Stimulated activated CD4-positive, alpha-beta T cell treated with anti-CD3 and anti-CD28 coated beads, TNF-alpha, amount 100 ng/mL, for 1 hour (primary cell): ENCODE measurements at places on chromosomes 5 and 9.
A peak's percentile ranks its signal among the peaks of the same experiment; 100 is the strongest.

- no peak for DNase-seq
Observed at GRCh38 chr9:122193651-122194050, 33.9 kb downstream of the MORN5 start.

DNA sequence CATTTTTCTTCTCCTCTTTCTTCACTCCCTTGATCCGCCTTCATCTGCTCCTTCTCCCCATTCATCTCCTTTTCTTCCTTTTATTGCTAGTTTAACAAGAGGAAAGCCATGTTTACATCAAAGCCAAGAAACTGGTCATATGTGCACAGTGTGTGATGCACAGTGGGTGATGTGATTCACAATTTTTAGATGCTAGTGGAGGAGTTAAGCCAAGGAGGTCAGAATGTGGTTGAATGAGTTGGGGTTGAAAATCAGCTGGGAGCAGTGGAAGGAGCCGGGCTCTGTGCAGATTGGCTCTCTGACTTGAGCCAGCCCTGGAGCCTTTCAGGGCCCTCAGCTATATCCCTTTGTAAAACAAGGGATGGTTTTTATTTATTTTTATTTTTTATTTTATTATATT is 7.3 kb downstream of the ACER2 start:
- DNase-seq = no peak

DNA sequence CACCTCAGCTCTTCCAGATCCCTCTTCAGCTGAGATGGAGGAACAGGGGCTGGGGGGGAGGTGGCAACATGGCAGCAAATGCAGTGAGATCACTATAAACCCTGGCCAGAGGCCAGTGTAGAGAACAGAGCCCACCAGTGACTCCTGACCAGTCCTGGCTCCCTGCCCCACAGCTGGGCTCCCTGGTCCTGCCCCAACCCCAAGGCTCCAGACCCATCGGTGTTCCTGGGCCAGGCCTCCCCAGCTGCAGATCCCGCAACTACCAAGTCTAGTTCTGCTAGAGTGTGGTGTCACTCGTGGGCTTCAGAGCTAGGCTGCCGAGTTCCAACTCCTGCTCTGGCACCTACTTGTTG is 16.8 kb downstream of the AKNA start:
- no peak for DNase-seq

DNA sequence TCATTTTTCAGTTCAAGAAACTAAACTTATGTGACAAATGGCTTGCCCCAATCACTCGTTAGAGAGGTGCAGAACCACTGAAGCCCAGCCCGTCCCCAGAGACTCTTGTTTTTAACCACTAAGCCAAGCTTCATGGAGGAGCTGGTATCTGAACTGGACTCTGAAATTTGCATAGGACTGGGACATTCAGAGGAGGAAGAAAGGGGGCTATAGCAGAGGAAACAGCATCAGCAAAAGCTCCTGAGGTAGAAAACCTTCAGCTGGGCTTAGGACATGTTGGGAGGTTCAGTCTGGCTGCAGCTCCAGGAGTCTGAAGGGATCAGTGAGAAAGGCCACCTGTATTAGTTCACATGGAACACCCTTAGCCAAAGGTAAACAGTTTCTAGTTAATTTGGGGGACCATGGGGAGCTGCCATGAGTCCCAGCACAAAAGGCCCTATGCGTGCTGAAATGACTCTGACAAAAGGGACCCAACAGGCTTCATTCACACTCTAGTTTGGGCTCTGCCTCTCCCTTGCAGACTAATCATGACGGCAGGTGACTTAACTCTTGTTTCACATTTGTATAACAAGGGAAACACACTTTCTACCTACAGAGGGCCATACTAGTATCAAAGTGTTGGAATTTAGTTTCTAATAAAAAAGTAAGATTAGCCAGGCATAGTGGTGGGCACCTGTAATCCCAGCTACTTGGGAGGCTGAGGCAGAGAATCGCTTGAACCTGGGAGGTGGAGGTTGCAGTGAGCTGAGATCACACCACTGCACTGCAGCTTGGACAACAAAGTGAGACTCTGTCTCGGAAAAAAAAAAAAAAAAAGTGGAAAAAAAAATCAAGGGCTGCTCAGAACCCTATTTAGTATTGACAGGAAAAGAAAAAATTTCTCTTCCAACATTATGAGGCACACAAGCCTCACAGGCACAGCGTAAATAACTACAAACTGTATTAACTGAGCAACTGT is 10.2 kb downstream of the FBXO10 start:
- no peak for DNase-seq

GRCh38 chr5:169628892-169629291 is 8.2 kb upstream of the DOCK2 start:
- no peak for DNase-seq

DNA sequence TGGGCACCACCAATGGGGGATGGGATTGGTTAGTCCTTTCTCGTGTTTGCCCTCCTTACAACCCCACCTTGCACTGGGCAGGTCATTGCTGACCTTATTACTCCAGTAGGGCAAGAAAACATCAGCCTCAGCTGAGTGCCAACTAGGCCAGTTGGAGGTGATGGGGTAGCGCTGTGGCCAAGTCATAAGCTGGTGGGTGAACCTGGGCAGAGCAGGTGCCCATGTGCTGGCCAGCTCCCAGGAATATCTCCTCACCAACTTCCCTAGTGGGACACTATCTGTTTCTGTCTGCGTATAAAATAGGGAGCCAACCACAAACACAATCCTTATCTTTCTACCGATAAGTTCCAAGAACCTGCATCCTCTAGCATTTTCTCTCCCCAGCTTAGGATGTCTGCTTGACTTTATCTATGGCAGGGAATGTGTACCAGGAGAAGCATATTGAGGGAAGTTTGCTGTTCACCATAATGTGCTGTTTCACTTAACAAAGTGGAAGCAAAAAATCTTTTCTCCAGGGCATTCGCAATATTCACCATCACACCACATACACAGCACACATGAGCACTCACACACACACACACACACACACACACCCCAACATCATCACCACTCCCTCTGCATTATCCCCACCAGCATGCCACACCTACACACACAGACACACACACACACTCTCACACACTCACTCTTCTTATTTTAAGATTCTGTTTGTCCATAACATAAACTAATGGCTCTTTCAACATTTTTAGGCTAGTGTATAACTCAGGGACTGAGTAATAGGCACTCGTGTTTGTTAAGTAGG is 390.0 kb downstream of the ENC1 start:
- no peak for DNase-seq

DNA sequence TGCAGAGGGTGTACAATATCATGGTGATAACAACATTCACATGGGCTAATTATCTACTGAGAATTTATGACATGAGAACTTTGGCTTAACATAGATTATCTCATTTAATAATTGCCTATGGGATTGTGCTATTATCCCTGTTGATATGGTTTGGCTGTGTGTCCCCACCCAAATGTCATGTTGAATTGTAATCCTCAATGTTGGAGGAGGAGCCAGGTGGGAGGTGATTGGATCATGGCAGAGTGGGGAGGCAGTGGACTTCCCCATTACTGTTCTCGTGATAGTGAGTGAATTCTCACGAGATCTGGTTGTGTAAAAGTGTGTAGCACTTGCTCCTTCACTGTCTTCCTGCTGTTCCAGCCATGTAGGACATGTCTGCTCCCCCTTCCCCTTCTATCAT is 186.4 kb downstream of the TRIM32 start:
- no peak for DNase-seq

DNA sequence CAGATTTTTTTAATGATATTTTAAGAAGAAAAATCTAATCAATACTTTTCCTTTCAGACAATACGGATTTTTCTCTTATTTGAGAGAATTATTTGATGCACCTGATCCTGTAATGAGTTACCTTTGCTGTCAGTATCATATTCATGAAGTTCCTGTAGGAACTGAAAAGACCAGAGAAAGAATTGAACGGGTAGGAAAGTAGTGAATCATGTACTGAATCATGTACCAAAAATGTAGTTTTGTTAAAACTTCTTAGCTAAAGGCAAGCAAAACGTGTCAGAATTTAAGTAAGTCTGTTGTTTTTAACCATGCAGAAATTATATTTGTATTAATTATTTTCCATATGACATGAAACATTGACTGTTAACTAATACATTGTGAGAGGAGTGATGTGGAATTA is 56.6 kb downstream of the SMC5 start:
- DNase-seq = no peak

DNA sequence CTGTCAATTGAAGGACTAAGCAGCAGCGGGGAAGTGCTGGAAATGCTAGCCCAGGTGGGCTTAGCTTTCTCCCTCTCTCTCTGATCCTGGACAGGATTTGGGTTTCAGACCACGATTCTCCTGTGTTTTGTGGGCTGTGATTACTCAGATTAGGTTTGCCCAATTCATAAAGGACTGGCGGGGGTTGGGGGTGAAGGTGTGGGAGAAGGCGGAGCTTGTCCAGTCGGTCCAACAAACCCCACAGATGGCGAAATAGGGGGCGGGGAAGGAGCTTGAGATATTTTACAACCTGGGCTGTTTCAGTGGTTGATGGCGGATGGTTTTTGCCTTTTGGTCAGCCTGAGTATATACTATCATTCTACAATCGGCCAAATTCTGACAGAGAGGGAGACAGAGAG is 35.2 kb downstream of the PCDHAC2 start:
- no peak for DNase-seq

GRCh38 chr5:33379757-33380156 is 61.0 kb upstream of the TARS1 start:
- no peak for DNase-seq

- no peak for DNase-seq
Observed at GRCh38 chr5:66413931-66414330, 182.3 kb upstream of the MAST4 start.

GRCh38 chr5:78727786-78728761 is 79.5 kb upstream of the LHFPL2 start:
- DNase-seq = no peak

DNA sequence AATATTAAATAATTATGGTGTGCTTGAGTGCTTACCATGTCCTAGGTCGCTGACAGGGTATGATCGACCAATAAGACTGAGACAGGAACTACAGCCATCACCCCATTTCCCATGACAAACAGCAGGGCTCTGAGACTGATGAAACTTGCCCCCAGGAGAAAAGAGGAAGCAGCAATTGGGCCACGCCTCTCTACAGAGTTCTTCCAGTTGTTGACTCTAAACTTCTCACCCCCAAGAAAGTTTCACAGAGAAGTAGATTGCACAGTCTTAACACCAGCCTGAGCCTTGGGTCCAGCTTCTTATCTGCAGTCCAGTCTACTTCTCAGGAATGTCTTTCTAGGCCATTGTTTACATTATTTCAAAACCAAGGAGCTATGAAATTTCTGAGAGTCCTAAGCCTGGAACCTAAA is 182.2 kb upstream of the ANKRD55 start:
- DNase-seq = no peak

GRCh38 chr9:80040457-80040856 is 468.7 kb downstream of the TLE4 start:
- no peak for DNase-seq

GRCh38 chr5:69368458-69369339 is 621 bp downstream of the AK6 start:
- DNase-seq = no peak

DNA sequence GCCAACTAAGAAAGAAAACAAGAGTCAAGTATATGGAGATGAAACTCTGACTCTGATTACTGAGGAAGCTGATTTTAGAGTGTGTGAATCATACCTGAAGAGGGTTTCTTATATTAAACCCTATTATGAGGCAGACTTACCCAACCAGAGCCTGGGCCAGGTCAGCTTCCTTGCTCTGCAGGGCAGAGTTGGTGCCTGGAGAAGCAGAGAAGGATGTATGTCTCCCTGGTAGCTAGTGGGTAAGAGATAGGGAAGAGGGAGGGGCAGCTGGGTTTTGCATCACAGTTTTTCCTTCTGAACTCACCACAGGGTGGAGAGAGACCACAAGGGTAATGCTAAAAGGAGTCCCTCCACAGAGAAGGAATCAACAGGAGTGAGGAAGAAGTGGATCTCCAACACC is 104.1 kb downstream of the CMYA5 start:
- no peak for DNase-seq

- DNase-seq = no peak
Observed at GRCh38 chr5:119022017-119022745, 33.8 kb upstream of the DTWD2 start.

- peak; percentile 54 for DNase-seq
Observed at GRCh38 chr9:129962889-129963703, 79.9 kb downstream of the FNBP1 start.
